ENCODE measurements at places on chromosomes 1 and 21. TPM values are rescaled to one million over a fixed set of nuclear protein-coding genes. Genes with fewer than 3 reads are reported as not detected.

- H3K27me3 ChIP-seq = peaks cover 8% of the 10 kb centered on the region
- H3K4me1 ChIP-seq = no peaks in the 10 kb centered on the region
- no peak for DNase-seq
- no peak overlapping the region for H3K4me3 ChIP-seq
- no peak overlapping the region for H3K27ac ChIP-seq
- no peaks in the 10 kb centered on the region for H3K36me3 ChIP-seq
Measured at GRCh38 chr1:234336359-234336758, 36.9 kb upstream of the COA6 start.

NBPF26 gene
- 10.3 TPM for total RNA-seq

DNA sequence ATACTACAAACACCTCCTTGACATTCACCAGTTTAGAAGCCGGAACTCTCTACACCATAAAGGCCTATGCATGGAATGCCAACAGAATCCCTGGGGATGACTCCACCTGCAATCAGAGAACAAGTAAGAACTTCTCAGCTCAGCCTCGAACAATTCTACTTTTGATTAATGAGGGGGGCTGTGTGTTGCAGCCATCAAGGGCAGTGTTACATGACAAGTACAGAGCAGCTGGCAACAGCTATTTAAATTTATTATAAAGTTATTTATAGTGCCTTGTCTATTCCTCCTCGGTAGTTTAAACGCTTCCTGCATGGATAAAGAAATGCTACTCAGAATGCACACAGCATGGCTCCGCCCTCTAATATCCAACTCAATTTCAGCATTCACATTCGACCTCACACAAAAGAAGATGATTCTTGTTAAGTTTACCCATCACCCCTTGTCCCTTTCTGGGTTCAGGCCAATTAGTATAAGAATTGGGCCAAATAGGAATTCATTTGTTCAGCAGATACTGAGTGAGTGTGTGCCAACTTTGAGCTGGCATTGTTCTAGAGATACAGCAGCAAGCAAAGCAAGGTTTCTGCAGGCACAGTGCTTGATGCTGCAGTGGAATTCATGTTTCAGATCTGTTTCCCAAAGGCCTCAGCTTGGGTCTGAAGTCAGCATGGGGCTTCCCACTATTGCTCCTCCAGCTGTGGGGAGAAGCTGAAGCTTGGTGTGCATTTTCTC, 6.4 kb downstream of the FNDC7 start:
- no peak overlapping the region for H3K4me3 ChIP-seq
- no peaks in the 10 kb centered on the region for H3K27me3 ChIP-seq
- no peak overlapping the region for H3K27ac ChIP-seq
- H3K36me3 ChIP-seq = no peaks in the 10 kb centered on the region
- peaks cover 3% of the 10 kb centered on the region for H3K4me1 ChIP-seq
- DNase-seq = no peak

GRCh38 chr1:108016451-108016920, 51.5 kb upstream of the VAV3 start:
- no peaks in the 10 kb centered on the region for H3K27me3 ChIP-seq
- DNase-seq = peak; percentile 13
- no peaks in the 10 kb centered on the region for H3K36me3 ChIP-seq
- H3K4me3 ChIP-seq = no peak overlapping the region
- H3K27ac ChIP-seq = no peak overlapping the region

CFHR5 gene
- not detected for total RNA-seq

- peak overlapping the region; percentile 99 for H3K27ac ChIP-seq
- H3K36me3 ChIP-seq = peaks cover 13% of the 10 kb centered on the region
Measured at GRCh38 chr1:89606227-89606980, 26.5 kb upstream of the LRRC8C start.

GRCh38 chr1:18921516-18922251, 19.3 kb upstream of the ALDH4A1 start:
- peak overlapping the region; percentile 19 for H3K27ac ChIP-seq
- H3K36me3 ChIP-seq = peaks cover 18% of the 10 kb centered on the region
- H3K4me1 ChIP-seq = peaks cover 49% of the 10 kb centered on the region
- no peak for DNase-seq

VWA1 gene
- total RNA-seq = 0.78 TPM

GRCh38 chr1:205396967-205397616, 24.8 kb downstream of the LEMD1 start:
- no peak overlapping the region for H3K4me3 ChIP-seq
- H3K27ac ChIP-seq = no peak overlapping the region
- H3K27me3 ChIP-seq = peaks cover 6% of the 10 kb centered on the region
- peak; percentile 38 for DNase-seq

GRCh38 chr1:23803674-23804073, 3.1 kb upstream of the GALE start:
- DNase-seq = no peak
- peaks cover 13% of the 10 kb centered on the region for H3K4me1 ChIP-seq
- H3K36me3 ChIP-seq = peaks cover 5% of the 10 kb centered on the region
- no peak overlapping the region for H3K4me3 ChIP-seq

GRCh38 chr21:26599261-26599660, 26.2 kb upstream of the CYYR1 start:
- no peaks in the 10 kb centered on the region for H3K36me3 ChIP-seq
- no peaks in the 10 kb centered on the region for H3K4me1 ChIP-seq
- H3K4me3 ChIP-seq = no peak overlapping the region
- peaks cover 2% of the 10 kb centered on the region for H3K27me3 ChIP-seq
- H3K27ac ChIP-seq = no peak overlapping the region

DNA sequence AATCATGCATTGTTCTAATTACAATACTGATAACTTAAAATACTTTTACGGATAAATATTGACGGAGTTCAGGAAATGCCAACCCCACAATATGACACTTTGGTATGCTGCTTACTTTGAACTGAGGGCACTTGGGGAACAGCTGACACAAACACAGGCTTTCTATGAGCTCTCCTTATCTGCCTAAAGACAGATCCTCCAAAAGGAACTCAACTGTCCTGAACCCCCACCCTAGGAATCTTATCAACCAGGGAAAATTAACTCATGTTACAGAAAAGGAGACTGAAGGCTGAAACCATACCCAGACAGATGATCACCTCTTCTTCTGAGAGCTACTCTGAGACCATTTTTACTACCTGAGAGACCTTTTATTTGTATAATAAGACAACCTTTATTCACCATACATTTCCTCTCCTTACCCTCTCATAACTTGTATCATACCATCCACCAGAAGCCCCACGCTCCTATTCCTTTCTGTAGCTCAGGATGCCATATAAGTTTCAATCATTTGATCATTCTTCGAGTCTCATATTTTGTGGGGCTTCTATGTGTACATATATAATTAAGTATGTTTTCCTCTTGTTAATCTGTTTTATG, 239.5 kb downstream of the FAF1 start:
- no peaks in the 10 kb centered on the region for H3K27me3 ChIP-seq
- H3K4me1 ChIP-seq = peaks cover 12% of the 10 kb centered on the region
- H3K4me3 ChIP-seq = no peak overlapping the region
- no peak overlapping the region for H3K27ac ChIP-seq
- peaks cover 6% of the 10 kb centered on the region for H3K36me3 ChIP-seq

DNA sequence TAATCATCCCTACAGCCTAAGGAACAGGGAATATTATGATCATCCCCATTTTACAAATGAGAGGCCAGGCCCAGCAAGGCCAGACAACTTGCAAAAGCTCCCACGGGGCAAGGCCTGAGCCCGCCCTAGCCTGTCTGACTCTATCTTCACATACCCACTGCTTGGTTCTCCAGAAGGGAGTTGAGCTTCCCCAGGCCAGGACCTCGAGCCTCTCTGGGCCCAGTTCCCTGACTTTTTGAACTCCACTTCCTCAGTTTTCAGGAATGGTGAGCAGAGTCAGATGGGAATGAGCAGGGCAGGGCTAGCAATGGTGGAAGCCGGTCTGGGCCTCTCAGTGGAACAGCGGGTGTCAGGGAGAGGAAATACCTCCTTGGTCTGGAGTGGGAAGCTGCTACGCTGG, 39.3 kb downstream of the CACNA1S start:
- H3K4me3 ChIP-seq = no peak overlapping the region
- H3K27me3 ChIP-seq = no peaks in the 10 kb centered on the region
- H3K4me1 ChIP-seq = no peaks in the 10 kb centered on the region
- no peaks in the 10 kb centered on the region for H3K36me3 ChIP-seq
- H3K27ac ChIP-seq = no peak overlapping the region
- no peak for DNase-seq

- no peaks in the 10 kb centered on the region for H3K4me1 ChIP-seq
- no peak for DNase-seq
- H3K27ac ChIP-seq = no peak overlapping the region
- H3K36me3 ChIP-seq = no peaks in the 10 kb centered on the region
- H3K4me3 ChIP-seq = no peak overlapping the region
Measured at GRCh38 chr1:14254251-14254650, 344.2 kb upstream of the KAZN start.

- no peaks in the 10 kb centered on the region for H3K36me3 ChIP-seq
- no peak overlapping the region for H3K4me3 ChIP-seq
- H3K27ac ChIP-seq = no peak overlapping the region
- H3K4me1 ChIP-seq = no peaks in the 10 kb centered on the region
Measured at GRCh38 chr1:86429122-86429725, 5.3 kb downstream of the CLCA2 start.

NFASC gene
- 0.48 TPM for total RNA-seq

DNA sequence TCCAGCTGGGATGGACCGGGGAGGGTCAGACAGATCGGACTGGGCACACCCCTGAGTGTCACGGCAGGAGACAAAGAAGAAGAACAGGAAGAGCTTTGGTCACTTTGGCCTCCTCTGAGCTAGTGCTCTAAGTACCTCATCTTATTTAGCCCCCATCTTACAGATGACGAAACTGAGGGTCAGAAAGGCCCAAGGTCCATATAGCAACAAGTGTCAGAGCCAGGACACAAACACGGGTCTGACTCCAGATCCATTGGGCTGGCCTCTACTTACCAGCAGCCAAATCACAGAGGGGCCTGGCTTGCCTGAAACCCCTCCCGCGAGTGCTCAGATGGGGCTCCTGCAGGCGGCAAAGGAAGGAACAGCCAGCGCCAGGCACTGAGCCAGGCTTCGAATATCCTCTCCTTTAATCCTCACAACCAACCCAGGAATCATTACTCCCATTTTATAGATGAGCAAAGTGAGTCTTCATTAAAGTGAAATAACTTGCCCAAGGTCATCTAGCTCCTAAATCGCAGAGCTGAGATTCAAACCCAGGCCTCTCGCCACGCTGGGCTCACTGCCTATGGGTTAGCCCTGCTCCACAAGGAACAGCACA, 25.7 kb upstream of the SELENON start:
- peak overlapping the region; percentile 57 for H3K4me3 ChIP-seq
- peak overlapping the region; percentile 76 for H3K27ac ChIP-seq
- peaks cover 85% of the 10 kb centered on the region for H3K4me1 ChIP-seq
- H3K27me3 ChIP-seq = no peaks in the 10 kb centered on the region
- DNase-seq = no peak

ATP1A2 gene
- total RNA-seq = not detected
